Testis (tissue), 5 donors: ENCODE measurements at places on chromosomes 3 and 15.

GRCh38 chr3:36477655-36478054 is 97.4 kb downstream of the STAC start:
- no peak for DNase-seq
- no peak overlapping the region for H3K4me3 ChIP-seq
- no peaks in the 10 kb centered on the region for H3K27me3 ChIP-seq
- H3K36me3 ChIP-seq, result no peaks in the 10 kb centered on the region
- H3K27ac ChIP-seq, result no peak overlapping the region

- peak; percentile 53 for DNase-seq
- H3K36me3 ChIP-seq, result no peaks in the 10 kb centered on the region
- no peak overlapping the region for H3K27ac ChIP-seq
- no peaks in the 10 kb centered on the region for H3K27me3 ChIP-seq
- no peak overlapping the region for H3K4me3 ChIP-seq
Measured at GRCh38 chr3:55721716-55722484, 234.8 kb upstream of the WNT5A start.

GRCh38 chr15:50773389-50773788 is 7.9 kb upstream of the SPPL2A start:
- H3K27ac ChIP-seq, result no peak overlapping the region
- H3K4me3 ChIP-seq, result no peak overlapping the region
- H3K27me3 ChIP-seq, result no peaks in the 10 kb centered on the region
- DNase-seq, result no peak
- no peaks in the 10 kb centered on the region for H3K36me3 ChIP-seq

- no peak for DNase-seq
- no peak overlapping the region for H3K27ac ChIP-seq
- H3K36me3 ChIP-seq, result no peaks in the 10 kb centered on the region
Measured at GRCh38 chr15:80151148-80151547, 1.7 kb upstream of the FAH start.

GRCh38 chr3:98483626-98484025 is 13.9 kb upstream of the OR5K2 start:
- no peak for DNase-seq
- no peaks in the 10 kb centered on the region for H3K36me3 ChIP-seq
- no peaks in the 10 kb centered on the region for H3K27me3 ChIP-seq
- no peaks in the 10 kb centered on the region for H3K4me1 ChIP-seq
- H3K4me3 ChIP-seq, result no peak overlapping the region
- H3K27ac ChIP-seq, result no peak overlapping the region

DNA sequence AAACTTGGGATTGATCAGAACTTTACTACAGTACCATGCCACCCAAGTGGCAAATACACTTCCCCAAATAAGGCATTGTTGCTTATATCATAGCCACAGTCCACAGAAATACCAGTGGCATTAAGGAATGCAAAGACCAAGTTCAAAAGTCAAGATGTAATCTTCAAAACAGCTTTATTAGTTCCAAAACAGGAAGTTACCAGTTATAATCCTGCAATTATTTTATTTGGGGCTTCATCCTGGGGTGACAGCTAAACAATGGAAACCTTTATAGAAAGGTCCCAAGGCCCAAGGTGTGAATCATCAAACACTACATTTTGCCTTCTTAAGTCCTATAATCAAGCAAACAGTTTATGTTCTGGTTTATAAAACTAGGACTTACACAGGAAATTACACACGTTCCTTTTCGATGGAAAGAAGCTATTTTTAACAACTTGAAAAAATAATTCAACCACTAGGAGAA is 30.3 kb upstream of the RNF7 start:
- no peak overlapping the region for H3K27ac ChIP-seq
- no peak overlapping the region for H3K4me3 ChIP-seq
- no peaks in the 10 kb centered on the region for H3K36me3 ChIP-seq
- H3K27me3 ChIP-seq, result no peaks in the 10 kb centered on the region
- no peak for DNase-seq
- H3K4me1 ChIP-seq, result peaks cover 3% of the 10 kb centered on the region

DNA sequence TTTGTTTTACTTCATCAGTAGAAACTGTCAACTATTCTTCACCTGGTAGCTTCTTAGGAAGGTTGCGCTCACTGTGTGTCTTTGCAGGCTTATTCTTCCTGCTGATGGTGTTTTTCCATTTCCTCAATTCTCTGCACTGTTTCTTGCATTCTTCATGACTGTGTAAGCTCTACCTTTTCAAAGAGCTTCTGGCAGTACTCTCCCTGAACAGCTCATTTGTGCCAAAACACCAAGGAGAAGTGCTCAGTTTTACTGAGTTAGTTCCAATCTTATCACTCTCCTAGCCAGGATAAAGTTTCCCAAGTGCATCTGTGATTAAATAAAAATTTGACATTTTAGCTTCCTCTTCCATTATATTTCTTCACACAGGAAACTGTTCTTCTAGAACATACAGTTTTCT is 339.8 kb downstream of the EPHA3 start:
- H3K36me3 ChIP-seq, result no peaks in the 10 kb centered on the region
- H3K27me3 ChIP-seq, result no peaks in the 10 kb centered on the region
- H3K27ac ChIP-seq, result no peak overlapping the region

DNA sequence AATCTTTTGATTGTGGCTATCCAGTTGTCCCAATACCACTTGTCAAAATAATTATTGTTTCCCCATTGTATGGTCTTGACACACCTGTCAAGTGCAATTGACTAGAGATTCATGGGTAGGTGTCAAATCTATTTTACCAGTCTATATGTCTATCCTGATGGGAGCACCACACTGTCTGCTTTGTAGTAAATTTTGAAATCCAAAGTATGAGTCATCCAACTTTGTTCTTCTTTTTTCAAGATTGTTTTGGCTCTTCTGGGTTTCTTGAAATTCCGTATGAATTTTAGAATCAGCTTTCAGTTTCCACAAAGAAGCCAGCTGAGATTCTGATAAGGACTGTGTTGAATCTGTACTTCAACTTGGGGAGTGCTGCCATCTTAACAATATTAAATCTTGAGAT is 71.9 kb downstream of the CSNK1G1 start:
- no peaks in the 10 kb centered on the region for H3K4me1 ChIP-seq
- no peaks in the 10 kb centered on the region for H3K27me3 ChIP-seq
- no peak overlapping the region for H3K27ac ChIP-seq
- H3K36me3 ChIP-seq, result no peaks in the 10 kb centered on the region

GRCh38 chr15:96693515-96693914 is 363.0 kb downstream of the NR2F2 start:
- H3K27ac ChIP-seq, result no peak overlapping the region
- no peaks in the 10 kb centered on the region for H3K36me3 ChIP-seq
- DNase-seq, result no peak

GRCh38 chr3:29416514-29416913 is 135.6 kb downstream of the RBMS3 start:
- no peak for DNase-seq
- no peaks in the 10 kb centered on the region for H3K27me3 ChIP-seq
- no peak overlapping the region for H3K4me3 ChIP-seq
- H3K36me3 ChIP-seq, result no peaks in the 10 kb centered on the region
- H3K4me1 ChIP-seq, result peaks cover 3% of the 10 kb centered on the region

DNA sequence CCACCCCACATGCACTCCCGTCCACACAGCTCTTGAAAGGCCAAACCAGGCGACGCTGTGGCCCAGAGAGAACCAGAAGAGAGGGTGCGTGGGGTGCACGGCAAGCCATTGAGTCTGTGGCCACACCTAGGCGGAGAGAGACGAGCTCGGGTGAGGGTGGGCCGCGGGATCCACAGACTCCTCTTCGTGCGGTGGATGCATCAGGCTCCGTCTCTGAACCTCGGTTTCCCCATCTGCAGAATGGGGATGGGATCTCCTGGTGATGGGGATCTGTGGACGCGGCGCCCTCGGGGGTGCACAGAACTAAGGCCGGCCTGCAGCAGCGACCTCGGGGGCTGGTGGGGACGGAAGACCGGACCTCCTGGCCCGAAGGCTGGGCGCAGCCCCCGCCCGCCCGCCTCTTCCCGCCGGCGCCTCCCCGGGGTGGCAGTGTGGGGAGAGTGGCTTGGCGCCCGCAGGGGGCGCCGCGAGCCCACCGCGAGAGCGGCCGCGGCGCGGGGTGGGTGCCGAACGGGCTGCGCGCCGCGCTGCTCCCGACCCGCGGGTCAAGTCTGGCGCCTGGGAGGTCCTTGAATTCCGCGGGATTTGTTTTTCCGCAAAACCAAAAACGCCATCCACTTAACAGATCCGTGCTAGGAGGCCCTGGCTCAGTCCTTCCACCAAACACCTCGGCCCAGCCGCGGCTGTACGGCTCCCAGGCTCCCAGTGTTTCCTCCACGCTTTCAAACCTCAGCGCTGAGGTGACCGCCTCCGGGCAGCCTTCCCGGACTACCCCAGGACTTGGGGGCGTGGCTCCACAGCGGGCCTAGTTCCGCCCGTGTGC is 13.2 kb upstream of the ADPGK start:
- H3K36me3 ChIP-seq, result no peaks in the 10 kb centered on the region
- H3K27me3 ChIP-seq, result no peaks in the 10 kb centered on the region
- peak overlapping the region; percentile 49 for H3K4me3 ChIP-seq

DNA sequence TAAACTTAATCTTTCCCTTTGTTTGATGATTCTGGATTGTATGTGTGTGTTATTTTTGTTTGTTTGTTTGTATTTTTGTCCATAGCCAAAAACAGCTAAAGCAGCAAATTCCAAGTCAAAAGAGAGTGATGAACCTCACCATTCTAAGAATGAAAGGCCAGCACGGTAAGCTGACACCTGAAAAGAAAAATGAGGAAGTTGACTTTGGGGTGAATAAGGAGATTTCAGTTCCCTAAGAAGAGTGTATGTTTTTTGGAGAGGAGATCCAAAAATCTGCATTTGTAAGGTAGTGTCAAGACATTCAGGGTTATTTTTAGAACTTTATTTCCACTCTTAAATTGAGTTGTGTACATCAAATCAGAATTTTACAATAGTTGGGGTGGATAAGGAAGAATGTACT is 52.3 kb upstream of the UTS2B start:
- H3K4me1 ChIP-seq, result peaks cover 40% of the 10 kb centered on the region
- DNase-seq, result no peak
- H3K4me3 ChIP-seq, result no peak overlapping the region
- no peaks in the 10 kb centered on the region for H3K36me3 ChIP-seq

- no peak overlapping the region for H3K4me3 ChIP-seq
- H3K27ac ChIP-seq, result no peak overlapping the region
- no peaks in the 10 kb centered on the region for H3K36me3 ChIP-seq
- no peaks in the 10 kb centered on the region for H3K27me3 ChIP-seq
- DNase-seq, result no peak
Measured at GRCh38 chr3:133049491-133049890, 11.3 kb downstream of the TMEM108 start.

DNA sequence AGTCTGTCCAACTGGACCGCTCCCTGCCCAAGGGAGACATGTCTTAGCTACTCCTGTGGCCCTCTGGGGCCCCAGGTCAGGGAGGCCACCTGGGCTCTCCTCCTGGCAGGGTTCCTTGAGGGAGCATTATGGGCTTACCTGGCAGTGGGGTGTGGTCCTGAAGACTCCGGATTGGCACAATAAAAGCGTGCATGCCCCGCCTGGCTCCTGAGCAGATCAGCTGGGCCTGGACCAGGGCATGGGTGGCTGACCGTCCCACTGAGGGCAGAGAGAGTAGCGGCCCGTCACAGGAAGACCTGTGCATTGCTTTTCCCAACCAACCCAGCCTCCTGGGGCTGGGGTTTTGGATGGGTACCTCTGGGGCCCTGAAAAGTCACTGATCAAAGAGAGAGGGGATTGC is 5.4 kb downstream of the ACOX2 start:
- DNase-seq, result no peak
- H3K4me1 ChIP-seq, result peaks cover 8% of the 10 kb centered on the region
- no peak overlapping the region for H3K27ac ChIP-seq
- H3K4me3 ChIP-seq, result no peak overlapping the region
- no peaks in the 10 kb centered on the region for H3K36me3 ChIP-seq

- H3K27ac ChIP-seq, result no peak overlapping the region
- H3K4me1 ChIP-seq, result no peaks in the 10 kb centered on the region
- no peaks in the 10 kb centered on the region for H3K36me3 ChIP-seq
Measured at GRCh38 chr3:45498532-45498931, 96.0 kb upstream of the LIMD1 start.

DNA sequence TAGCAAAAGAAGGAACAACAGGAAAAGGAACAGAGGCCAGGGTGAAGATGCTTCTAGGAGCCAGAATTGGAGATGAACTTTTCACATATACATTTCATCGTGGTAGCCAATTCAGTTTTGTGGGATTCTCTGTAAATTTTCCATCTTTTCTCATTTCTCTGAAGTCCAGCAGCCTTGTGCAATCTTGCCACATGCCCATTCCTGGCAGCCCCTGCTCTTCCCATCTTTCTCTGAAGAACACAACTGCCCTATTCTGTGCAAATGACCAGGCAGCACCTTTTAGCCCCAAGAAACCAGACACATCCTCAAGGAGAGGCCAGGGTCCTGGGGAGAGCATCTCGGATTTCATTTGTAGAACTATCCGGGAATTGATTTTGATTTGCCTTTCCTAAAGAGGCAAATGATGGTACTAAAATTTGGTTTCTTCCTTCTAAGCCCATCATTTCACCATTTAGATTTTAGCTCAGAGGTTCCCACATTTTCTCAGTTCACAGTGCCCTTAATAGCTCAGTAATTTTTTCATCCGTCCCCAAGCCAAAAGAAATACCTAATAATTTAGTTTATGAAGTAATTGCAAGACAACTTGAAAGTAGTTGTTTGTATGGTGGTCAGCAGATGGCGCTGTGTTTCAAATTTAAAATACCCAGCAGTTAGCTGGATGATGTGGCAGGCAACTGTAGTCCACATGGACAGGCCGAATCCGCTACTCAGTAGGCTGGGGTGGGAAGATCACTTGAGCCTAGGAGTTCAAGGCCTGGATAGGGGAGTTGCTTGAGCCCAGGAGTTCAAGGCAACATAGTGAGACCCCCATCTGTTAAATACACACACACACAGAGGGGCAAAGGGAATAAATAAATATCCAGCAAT is 61.3 kb upstream of the ACKR4 start:
- no peak overlapping the region for H3K27ac ChIP-seq
- H3K27me3 ChIP-seq, result no peaks in the 10 kb centered on the region
- peak; percentile 83 for DNase-seq
- no peak overlapping the region for H3K4me3 ChIP-seq
- H3K36me3 ChIP-seq, result no peaks in the 10 kb centered on the region
- peaks cover 6% of the 10 kb centered on the region for H3K4me1 ChIP-seq

GRCh38 chr3:2826036-2826435 is 284.1 kb downstream of the IL5RA start:
- H3K4me3 ChIP-seq, result no peak overlapping the region
- H3K27ac ChIP-seq, result no peak overlapping the region
- no peak for DNase-seq

DNA sequence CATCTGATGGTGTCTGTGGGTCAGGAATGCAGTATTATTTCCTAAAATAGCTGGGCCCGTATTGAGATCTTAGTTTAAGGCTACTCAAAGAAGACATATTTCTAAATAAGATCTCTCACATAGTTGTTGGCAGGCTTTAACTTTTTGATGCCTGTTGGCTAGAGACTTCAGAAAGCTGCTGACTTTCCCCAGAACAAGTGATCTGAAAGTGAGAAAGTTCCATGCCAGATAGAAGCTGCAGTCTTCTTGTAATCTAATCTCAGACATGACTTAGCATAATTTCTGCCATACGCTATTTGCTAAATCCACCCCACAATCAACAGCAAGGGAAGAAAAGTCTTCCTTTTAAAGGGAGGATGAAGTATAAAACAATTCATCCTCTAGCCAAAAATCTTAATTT is 867.1 kb downstream of the IGSF11 start:
- no peak for DNase-seq
- no peaks in the 10 kb centered on the region for H3K36me3 ChIP-seq
- H3K4me3 ChIP-seq, result no peak overlapping the region
- H3K4me1 ChIP-seq, result no peaks in the 10 kb centered on the region
- no peaks in the 10 kb centered on the region for H3K27me3 ChIP-seq
